H7 (cell line): ENCODE measurements at places on chromosomes 7 and 10.
A peak's percentile ranks its signal among the peaks of the same experiment; 100 is the strongest.

GRCh38 chr7:24812305-24812945 is 55.2 kb upstream of the GSDME start:
- DNase-seq, result peak; percentile 60

DNA sequence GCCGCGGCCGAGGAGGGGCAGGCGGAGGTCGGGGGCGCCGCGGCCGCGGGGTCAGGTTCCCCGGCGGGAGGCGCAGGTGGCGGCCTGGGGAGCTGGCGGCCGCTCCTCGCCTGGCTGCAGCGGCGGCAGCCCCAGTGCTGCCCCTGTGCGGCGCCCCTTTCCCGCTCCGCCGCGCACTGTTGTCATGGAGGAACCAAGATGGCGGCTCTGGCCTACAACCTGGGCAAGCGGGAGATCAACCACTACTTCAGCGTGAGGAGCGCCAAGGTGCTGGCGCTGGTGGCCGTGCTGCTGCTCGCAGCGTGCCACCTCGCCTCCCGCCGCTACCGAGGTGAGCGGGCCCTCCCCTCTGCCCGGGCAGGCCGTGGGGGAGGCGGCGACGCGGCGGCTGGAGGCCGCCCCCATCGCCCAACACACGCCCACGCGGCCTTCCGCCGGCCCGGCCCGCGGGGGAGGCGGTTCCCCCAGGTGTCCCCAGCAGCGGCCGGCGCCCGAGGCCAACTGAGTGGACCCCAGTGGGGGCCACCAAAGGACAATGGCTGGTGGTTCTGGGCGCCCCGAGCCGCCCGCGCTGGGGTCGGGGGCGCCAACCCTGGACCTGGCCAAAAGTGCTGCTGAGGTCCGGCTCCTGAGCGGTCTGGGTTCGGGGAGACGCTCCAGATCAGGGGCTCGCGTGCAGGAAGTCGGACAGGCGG is 425 bp downstream of the CASD1 start:
- peak; percentile 88 for DNase-seq

DNA sequence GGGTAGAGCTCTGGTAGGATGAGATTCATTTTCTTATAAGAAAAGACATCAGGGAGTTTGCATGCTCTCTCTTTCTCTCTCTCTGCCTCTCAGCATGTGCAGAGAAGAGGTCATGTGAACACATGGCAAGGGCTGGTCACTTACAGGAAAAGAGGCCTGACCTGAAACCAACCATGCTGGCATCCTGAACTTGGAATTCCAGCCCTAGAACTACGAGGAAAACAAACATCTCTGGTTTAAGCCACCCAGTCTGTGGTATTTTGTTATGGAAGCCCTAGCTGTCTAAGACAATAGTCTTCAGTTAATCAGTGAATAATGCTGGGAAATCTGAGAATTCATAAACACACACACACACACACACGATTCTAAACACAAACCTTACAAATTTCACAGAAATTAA is 1104.2 kb upstream of the LRRN3 start:
- DNase-seq, result no peak

- peak; percentile 84 for DNase-seq
These were observed 1.1 kb upstream of the EMX2 start for GRCh38 chr10:117541405-117541908.

- no peak for DNase-seq
These were observed 158.9 kb downstream of the KLF6 start for GRCh38 chr10:3625959-3626751.

DNA sequence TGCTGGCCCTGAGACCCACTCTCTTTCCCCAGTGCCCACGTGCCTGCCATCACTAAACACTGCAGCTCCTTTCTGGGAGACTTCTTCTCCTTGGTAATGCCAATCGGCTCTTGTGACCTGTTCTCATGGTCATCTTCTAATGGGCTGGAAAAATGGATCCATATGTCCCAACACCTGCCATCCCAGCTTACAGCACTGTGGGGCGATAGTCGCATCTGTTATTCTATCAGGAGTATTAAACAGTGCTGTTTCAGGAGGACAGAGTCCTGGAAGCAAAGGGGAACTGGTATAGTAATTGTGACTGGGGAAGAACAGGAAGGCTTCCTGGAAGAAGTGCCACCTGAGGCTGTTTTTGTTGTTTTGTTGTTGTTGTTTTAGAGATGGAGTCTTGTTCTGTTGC is 411.2 kb downstream of the GLRX3 start:
- DNase-seq, result peak; percentile 65

DNA sequence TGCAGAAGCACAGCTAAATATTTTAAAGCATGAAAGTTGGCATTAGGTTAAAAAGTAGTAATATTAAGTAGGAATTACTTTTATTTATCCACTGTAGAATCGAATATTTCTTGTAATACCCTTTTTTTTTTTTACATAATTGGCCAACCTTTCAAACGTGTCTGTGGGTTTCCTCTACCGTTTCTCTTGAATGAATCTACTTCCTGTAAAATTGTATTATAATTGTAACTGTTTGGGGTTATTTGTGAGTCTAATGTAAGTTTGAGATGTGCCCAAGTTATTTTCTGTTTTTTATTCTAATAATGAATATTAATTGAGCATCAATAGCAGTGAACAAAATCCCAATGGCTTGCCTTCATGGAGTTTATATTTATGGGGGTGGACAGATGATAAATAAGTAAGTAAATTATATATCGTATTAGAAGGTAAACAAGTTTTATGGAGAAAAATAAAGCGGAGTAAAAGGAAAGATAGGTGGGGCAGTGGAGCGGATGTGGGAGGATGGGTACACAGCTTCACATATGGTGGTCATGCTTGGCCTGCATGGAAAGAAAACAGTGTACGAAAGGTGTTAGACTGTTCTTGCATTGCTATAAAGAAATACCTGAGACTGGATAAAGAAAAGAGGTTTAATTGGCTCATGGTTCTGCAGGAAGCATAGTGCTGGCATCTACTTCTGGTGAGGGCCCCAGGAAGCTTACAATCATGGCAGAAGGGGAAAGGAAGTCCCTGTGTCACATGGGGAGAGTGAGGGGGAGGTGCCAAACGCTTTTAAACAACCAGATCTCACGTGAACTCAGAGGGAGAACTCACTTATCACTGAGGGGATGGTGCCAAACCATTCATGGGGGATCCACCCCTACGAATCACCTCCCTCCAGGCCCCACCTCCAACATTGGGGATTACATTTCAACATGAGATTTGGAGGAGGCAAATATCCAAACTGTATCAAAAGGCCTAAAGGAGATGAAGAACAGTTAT is 5.4 kb downstream of the TSPAN13 start:
- DNase-seq, result no peak
